ENCODE measurements at places on chromosomes 1 and 21.

DNA sequence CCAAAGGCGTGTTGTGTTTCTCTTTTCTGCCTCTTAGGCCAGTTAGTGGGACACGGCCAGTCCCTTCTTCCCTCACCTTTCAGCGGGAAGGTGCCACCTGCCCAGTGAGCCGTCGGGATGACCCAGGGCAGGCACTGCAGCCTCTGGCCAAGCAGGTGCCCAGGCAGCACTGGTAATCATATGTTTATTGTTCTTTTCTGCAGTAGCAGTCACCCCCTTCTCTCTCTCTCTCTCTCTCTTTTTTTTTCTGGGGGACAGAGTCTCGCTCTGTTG lies 38.2 kb downstream of the CRYAA start:
- DNase-seq: no peak

GRCh38 chr1:3598522-3599285 lies 12.6 kb downstream of the MEGF6 start:
- DNase-seq: no peak

- no peak for DNase-seq
Observed at GRCh38 chr1:234244482-234244881, 128.8 kb upstream of the COA6 start.

GRCh38 chr1:41418857-41419583 lies 57.8 kb downstream of the FOXO6 start:
- DNase-seq: no peak

- no peak for DNase-seq
Observed at GRCh38 chr21:44855572-44855971, 17.9 kb downstream of the PTTG1IP start.

DNA sequence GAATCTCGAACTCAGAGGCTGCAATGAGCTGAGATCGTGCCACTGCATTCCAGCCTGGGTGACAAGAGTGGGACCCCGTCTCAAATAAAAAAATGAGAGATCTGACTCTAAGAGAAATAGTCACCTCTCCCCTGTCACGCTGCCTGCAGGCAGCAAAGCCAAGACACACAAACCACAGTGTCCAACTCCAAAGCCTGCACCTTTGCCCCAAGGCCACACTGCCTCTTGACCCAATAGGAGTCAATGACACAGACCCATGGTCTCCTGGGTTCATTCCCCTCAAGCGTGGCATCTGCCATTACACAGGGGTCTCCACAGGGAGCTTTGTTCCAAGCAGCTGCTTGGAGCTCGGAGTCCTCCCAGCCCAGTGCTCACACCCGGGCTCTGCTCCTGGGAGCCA lies 46.3 kb downstream of the SLC9A1 start:
- no peak for DNase-seq

DNA sequence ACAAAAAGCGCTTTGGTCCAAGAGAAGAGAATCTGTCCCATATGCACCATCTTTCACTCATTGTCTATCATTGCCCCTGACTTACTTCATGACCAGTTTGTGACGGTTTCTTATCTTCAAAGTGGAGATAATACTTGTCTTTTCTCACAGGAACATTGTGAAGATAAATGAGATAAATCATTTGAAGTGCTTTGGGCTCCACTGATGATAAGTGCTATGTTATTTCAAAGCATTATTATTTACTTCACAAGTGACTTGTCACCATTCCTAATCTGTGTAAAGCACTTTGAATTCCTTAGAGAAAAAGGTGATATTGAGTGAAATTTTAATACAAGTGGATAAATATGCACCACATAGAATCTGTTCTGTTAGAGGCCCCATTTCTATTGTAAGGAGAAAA lies 731.6 kb upstream of the PTBP2 start:
- no peak for DNase-seq

- DNase-seq: no peak
Observed at GRCh38 chr1:185514311-185514710, 197.3 kb upstream of the IVNS1ABP start.

GRCh38 chr1:225448146-225448805 lies 20.4 kb upstream of the LBR start:
- no peak for DNase-seq

GRCh38 chr1:42282024-42282579 lies 52.9 kb downstream of the FOXJ3 start:
- no peak for DNase-seq

GRCh38 chr1:115669002-115669673 lies 27.4 kb downstream of the VANGL1 start:
- DNase-seq: no peak

DNA sequence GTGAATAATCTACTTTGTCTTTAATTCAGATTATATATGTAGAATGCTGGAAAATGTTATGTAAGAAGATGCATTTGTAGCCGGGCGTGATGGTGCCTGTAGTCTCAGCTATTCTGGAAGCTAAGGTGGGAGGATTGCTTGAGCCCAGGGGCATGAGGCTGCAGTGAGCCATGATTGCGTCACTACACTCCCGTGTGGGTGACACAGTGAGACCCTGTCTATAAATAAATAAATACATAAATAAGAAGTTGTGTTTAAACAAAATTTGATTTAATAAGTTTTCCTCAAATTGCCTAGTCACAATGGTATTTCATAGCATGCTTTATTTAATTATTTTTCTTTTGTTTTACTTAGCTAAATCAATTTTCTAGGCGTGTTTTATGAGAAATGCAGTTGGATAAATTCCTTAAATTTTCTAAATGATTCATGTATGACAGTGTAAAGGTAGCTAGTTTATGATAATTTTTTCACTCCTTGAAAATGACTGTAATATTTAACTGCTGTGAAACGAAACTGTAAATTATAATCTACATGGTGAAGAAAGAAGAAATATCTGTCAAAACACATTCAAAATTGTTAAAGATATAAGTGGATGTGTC lies 232.6 kb downstream of the SRGAP2C start:
- no peak for DNase-seq

- DNase-seq: no peak
Observed at GRCh38 chr1:2496087-2496622, 20.1 kb downstream of the PLCH2 start.

DNA sequence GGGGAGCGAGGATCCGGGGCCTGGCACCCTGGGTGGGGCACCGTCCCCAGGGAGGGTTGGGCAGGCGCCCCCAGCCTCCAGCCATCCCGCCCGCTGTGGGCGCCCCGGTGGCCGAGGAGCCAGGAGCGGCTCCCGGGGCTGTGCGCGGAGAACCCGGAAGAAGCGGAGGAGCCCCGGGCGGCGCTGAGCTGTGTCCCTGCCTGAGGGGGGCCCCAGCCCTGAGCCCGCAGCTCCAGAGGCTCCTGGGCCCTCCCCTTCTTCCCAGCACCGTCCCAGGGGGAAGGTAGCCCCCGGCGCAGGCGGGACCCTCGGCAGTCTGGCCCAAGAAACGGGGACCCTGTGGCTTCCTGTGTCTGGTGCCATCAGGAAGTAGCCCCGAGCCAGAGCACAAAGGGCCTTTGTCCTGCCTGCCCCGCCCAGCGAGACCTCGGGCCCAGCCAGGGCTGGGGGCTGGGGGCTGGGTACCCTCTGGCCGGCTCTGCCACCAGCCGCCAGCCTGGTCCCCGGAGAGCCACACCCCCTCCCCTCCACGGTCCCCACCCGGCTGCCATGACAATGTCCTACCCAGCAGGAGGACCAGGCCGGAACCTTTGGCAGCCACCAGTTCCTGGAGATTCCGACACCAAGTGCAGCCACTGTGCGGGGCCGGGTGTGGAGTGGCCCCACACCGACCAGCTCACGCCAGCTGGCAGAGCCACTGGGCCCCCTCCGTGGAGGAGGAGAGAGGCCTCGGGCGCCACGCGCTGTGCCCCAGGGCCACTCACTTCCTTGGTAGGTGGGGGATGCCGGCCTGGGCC lies 15.6 kb upstream of the TTLL10 start:
- DNase-seq: no peak

GRCh38 chr1:224430511-224431113 lies 4.0 kb downstream of the WDR26 start:
- DNase-seq: no peak

DNA sequence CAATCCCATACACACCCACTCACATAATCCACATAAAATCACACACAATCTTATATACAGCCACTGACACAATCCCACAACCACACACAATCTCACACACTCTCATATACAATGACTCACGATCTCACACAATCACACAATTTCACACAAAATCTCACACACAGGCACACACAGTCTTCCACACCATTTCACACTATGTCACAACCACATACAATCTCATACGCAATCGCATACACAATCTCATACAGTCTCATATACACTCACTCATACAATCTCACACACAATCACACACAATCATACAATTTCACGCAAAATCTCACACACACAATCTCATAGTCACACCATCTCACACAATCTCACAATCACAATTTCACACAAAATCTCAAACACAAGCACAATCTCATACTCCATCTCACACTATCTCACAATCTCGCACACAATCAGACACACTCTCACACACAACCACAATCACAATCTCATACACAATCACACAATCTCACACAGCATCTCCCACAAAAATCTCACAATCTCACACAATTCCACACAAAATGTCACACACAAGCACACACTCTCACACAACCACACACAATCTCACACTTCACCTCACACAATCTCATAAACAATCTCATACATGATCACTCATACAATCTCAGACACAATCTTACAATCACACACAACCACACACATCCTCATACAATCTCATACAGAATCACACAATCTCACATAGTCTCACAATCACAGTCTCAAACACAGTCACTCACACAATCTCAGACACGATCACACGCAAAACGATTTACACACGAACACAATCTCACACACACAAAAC lies 18.5 kb downstream of the CASZ1 start:
- no peak for DNase-seq

- DNase-seq: no peak
Observed at GRCh38 chr1:75293270-75293669, 159.1 kb downstream of the LHX8 start.

DNA sequence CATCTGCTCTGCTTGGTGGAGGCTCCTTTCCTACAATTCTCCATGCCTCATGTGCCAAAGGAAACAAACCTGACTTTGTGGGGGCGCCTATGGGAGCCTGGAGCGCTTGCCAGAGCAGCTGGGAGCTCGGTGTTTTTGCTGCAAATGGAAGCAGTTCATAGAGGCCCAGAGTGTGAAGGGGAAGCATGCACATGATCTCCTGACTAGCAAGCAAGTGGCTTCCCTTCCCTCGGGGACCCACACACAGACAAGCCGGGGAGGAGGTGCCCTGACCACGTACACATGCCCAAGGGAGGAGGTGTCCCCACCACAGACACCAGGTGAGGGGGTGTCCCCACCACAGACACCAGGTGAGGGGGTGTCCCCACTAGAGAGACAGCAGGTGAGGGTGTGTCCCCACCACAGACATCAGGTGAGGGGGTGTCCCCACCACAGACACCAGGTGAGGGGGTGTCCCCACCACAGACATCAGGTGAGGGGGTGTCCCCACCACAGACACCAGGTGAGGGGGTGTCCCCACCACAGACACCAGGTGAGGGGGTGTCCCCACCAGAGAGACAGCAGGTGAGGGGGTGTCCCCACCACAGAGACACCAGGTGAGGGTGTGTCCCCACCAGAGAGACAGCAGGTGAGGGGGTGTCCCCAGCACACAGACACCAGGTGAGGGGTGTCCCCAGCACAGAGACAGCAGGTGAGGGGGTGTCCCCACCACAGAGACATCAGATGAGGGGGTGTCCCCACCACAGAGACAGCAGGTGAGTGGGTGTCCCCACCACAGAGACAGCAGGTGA lies 106.8 kb downstream of the CRYAA start:
- no peak for DNase-seq

- DNase-seq: no peak
Observed at GRCh38 chr1:69404486-69404885, 163.2 kb upstream of the LRRC7 start.

DNA sequence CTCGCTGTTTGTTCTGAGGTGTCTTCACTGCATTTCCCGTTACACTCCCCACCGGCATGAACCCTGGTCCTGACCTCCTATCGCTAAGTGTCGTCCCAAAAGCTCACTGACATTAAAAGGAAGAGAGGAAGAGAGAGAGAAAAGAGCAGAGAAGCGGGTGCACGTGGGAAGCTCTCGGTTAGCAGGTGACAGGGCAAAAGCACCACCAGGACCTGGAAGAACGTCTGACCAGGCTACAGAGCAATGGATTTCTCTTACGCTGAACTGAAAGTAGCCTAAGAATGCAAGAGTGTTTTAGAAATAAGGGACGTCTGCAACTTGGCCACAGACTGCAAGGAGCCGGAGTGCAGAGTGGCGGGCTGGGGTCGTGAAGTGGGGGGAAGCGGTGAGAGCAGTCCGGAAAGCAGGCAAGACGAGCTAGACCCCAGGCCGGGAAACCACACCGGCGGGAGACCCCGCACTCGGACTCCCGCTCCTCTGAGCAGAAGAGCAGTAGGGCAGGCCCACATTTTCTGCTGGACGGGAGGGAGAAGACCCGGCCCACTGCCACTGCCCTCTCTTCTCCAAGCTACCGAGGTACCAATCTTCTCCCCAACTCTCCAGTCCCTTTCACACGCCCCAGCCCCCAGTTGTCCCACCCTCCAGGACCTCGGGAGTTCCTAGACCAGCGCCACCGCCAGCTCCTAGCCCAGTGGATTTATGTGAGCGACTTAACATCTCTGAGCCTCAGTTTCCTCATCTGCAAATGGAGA lies 8.3 kb upstream of the MPZL1 start:
- DNase-seq: no peak

GRCh38 chr1:225780630-225781029 lies 3.0 kb downstream of the SRP9 start:
- DNase-seq: no peak

- no peak for DNase-seq
Observed at GRCh38 chr1:39082010-39082799, 56.1 kb downstream of the NDUFS5 start.

DNA sequence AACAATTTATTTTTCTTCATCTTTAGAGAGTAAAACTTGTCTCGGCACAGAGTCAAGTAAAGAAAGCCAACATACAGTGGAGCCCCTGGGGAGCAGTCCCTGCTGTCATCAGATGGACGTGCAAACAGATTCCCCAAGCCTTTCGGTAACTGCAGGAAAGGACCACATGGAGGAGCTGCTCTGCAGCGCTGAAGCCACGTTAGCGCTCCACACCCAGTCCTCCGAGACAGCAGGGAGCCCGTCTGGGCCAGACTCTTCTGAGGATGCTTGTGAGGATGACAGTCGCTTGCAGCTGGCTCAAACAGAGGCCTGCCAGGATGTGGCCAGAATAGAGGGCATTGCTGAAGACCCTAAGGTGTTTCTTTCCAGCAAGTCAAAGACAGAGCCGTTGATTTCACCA lies 77.1 kb upstream of the SCCPDH start:
- no peak for DNase-seq

GRCh38 chr1:102365071-102365470 lies 368.3 kb upstream of the OLFM3 start:
- DNase-seq: no peak

GRCh38 chr21:31176080-31176551 lies 137.8 kb upstream of the KRTAP19-8 start:
- DNase-seq: no peak

- DNase-seq: no peak
Observed at GRCh38 chr1:73626326-73626725, 571.6 kb downstream of the LRRIQ3 start.

Measured in stimulated activated CD4-positive, alpha-beta T cell treated with anti-CD3 and anti-CD28 coated beads, TNF-alpha, amount 100 ng/mL, for 4 hours (primary cell).